ENCODE measurements at places on chromosomes 3 and 15. TPM values are rescaled to one million over a fixed set of nuclear protein-coding genes. Genes with fewer than 3 reads are reported as not detected.

UNC13C gene
- total RNA-seq: 0.21 TPM

PATL2 gene
- total RNA-seq: 0.19 TPM

SEC61A1 gene
- 274 TPM for total RNA-seq

SERINC4 gene
- total RNA-seq: 0.10 TPM

CD80 gene
- total RNA-seq: 2.2 TPM

RHOV gene
- 0.10 TPM for total RNA-seq

SIDT1 gene
- not detected for total RNA-seq

MASP1 gene
- total RNA-seq: not detected

KAT2B gene
- total RNA-seq: 25.3 TPM

HYAL2 gene
- total RNA-seq: 81.0 TPM

C3orf52 gene
- total RNA-seq: 18.6 TPM

GOLGA6D gene
- not detected for total RNA-seq

C3orf49 gene
- not detected for total RNA-seq

PODXL2 gene
- total RNA-seq: 4.8 TPM

GRCh38 chr3:102207151-102207571 lies 227.7 kb upstream of the ZPLD1 start:
- no peak for DNase-seq

DNA sequence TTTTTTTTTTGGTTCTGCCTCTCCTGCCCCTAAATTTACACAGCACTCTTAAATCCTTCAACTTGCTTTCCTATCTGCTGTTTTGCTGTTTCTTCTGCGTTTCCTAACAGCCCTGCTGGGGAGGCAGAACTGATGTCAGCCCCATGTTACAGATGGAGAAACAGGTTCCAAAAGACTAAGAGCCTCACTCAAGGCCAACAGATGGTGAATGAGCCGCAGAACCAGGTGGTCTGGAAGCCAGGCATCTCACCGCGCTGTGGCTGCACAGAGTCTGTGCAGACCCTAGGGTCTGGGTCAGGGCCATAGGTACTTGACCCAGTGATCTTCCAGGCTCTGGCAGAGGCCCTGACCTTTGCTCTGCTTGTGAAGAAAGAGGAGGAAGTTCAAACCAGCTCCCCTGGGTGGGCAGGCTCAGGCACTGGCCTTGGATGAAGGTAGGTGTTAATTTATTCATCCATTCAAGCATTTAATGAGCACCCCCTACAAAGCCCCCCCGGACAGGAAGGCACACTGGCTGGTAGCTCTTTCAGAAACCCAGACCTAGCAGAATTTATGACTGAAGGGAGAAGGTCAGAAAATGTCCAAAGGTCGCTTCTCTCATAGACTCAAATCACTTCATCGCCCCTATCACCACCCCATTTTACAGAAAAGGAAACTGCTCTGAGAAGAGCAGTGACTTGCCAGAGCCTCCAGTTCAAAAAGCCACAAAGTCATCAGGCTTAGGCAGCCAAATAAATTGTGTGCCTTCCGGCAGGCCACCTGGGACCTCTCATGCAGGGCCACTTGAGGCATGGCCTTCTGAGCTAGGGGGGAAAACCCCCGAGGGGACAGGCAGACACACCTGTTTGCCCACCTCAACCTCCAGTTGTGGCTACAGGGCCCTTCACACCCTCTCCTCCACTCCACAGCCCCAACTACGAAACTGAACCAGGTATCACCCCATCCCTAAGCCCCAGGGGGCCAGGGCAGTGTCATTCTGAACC lies 2.7 kb downstream of the CHDH start:
- DNase-seq: no peak

GRCh38 chr15:64693134-64693533 lies 82.3 kb downstream of the RBPMS2 start:
- peak; percentile 66 for DNase-seq

GRCh38 chr3:132984181-132984580 lies 54.0 kb upstream of the TMEM108 start:
- DNase-seq: peak; percentile 66

- DNase-seq: peak; percentile 20
Measured at GRCh38 chr3:49723296-49723627, 489 bp downstream of the GMPPB start.

DNA sequence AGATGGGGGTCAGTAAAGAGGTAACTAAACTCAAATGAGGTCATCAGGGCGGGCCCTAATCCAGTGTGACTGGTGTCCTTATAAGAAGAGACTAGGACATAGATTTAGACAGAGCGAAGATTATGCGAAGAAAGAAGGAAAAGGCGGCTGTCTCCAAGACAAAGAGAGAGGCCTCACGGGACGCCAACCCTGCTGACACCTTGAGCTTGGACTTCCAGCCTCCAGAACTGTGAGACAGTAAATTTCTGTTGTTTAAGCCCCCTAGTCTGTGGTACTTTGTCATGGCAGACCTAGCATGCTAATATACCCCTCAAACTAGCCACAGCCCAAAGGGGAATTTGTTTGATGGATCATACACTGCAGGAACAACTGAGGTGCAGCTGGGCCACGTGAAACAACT lies 183.0 kb downstream of the ABHD5 start:
- DNase-seq: no peak

DNA sequence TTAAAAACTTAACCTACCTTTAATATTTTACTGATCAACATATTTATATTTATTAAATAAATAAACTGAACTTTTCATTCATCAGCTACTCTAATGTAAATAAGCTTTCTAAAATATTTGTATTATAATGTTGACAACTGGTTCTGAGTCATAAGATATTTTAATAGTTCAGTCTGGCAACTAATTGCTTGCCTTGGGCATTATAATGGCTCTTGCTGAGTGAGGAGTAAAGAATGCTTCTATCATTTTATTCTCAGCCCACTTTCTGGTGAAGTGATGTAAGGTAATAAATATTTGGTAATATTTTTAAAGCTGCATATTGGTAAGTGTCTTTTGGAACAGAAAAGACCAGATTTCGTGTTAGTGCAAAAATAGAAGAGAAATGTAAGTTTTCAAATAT lies 81.5 kb downstream of the DIPK2A start:
- peak; percentile 60 for DNase-seq

DNA sequence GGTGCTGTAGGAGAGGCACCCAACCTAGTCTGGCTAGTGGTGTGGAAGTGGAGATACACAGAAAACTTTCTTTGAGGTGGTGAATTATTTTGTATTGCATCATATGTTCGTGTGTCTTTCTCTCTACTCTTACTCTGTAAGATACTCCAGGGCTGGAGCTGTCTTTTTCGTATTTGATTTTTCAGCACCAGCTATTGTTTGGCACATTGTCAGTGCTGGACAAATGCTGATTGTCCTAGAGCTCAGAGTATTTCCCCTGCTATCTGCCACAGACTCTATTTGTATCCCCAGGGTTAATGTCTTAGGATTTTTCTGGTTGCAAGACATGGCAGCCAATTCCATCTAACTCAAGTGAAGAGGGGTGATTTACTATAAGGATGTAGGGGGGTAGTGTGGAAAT lies 110.5 kb downstream of the SAMMSON start:
- no peak for DNase-seq

- DNase-seq: no peak
Measured at GRCh38 chr3:171824824-171825221, 14.5 kb upstream of the PLD1 start.

GRCh38 chr3:135272026-135272669 lies 477.1 kb downstream of the EPHB1 start:
- no peak for DNase-seq

DNA sequence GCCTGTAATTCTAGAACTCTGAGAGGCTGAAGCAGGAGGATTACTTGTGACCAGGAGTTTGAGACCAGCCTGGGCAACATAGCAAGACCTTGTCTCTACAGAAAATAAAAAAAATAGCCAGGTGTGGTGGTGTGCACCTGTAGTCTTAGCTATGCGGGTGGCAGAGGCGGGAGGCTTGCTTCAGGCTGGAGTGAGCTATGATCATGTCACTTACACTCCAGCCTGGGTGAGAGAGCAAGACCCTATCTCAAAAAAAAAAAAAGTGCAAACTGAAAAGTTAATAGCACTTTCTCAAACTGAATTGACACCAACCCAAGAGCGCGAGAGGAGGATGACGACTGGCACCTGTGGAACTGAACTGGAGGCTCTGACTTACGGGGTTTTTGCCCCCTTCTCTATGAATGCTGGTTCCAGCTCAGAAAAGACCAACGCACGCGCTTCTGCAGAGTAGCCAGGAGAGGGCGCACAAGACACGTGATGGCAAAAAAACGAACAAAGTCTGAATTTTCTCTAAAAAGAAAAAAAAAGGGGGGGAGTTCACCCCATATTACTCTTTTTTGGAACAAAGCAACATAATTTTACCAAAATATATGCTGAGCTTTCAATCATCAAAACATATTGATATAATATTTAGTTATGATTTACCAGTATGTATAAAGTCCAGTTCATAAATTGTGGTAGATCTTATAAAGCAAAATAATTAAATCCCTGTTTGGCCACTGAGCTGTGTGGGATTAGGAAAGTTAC lies 23.7 kb downstream of the CFAP92 start:
- DNase-seq: peak; percentile 52

GRCh38 chr3:177647876-177648275 lies 450.6 kb upstream of the TBL1XR1 start:
- no peak for DNase-seq

- DNase-seq: no peak
Measured at GRCh38 chr15:63981596-63982320, 64.5 kb downstream of the DAPK2 start.

GRCh38 chr3:108008106-108008505 lies 82.7 kb downstream of the CD47 start:
- DNase-seq: peak; percentile 26

- DNase-seq: no peak
Measured at GRCh38 chr3:150238995-150239619, 169.0 kb upstream of the TSC22D2 start.

DNA sequence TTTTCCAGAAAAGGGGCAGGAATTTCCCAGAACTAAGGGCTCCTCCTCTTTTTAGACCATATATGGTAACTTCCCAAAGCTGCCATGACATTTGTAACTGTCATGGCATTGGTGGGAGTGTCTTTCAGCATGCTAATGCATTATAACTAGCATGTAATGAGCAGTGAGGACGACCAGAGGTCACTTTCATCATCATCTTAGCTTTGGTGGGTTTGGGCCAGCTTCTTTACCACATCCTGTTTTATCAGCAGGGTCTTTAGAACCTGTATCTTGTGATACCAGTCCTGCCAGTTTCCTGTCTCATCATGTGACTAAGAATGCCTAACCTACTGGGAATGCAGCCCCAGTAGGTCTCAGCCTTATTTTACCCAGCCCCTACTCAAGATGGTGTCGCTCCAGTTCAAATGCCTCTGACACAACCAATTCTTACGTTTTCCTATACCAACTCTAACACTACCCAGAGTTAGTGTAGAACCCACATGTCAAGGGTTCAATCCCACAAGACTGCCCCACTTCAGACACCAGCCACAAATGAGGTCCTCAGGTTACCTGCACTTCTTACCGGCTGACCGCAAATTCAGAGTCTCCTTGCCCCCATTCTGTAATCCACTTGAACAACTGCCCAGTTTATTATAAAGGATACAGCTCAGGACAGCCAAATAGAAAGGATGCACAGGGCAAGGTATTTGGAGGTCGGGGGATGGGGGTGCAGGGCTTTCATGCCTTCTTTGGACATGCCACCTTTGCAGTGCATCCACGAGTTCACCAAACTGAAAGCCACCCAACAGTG lies 17.7 kb downstream of the FOXB1 start:
- DNase-seq: no peak

DNA sequence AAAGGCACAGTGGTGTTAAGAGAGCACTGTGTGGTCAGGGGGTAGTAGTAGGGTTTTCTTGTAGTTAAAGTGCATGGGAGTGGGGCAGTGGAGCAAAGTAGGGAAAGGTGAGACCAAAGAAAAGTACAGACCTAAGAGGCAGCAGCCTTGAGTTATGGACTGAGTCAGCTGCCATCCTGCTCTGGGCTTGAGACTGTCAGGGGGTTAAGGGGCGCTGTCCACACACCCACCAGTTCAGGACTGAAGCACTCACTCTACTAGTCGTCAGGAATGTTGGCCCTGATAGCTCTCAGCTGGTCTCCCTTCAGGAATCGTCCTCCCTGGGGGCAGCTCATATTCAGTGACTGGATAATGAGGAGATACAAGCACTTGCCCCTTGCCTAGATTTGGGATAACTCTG lies 7.9 kb downstream of the CCR4 start:
- DNase-seq: peak; percentile 30

DNA sequence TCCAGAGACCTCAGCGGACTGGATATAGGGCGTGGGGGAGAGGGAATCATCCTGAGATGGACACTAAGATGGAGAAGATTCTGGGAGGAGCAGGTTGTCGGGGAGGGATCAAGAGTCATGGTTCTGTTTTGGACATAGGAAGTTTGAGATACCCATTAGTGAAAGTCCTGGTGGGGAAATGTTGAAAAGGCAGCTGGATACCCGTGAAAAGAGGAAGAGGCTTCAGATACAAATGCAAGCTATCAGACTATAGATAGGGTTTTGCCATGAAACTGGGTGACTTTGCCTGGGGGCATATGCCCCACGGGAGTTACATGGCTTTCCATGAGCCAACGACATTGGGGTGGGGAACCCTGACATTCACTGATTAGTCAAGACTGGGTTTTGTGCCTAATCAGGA lies 1.1 kb upstream of the GPR62 start:
- DNase-seq: no peak

DNA sequence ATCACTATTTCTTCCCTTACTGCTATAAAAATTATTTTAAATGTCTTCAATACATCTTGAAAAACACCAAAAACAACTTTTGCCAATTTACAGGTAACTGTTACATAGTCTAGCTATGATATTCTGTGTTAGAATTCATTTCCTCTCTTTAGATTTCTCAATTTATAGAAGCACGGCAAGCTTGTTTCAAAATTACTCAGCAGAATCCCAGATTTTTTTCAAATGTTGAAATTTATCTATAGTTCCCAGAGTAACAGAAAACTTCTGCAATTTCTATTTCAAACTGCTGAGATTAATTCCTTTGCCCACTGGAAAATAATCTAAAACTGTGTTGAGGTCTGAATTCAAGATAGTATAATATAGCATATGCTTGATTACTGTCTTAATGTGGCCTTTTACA lies 41.2 kb downstream of the CCPG1 start:
- DNase-seq: no peak

GRCh38 chr3:123444744-123445143 lies 4.1 kb downstream of the ADCY5 start:
- DNase-seq: no peak

GRCh38 chr15:94086341-94086740 lies 145.0 kb upstream of the MCTP2 start:
- DNase-seq: no peak

DNA sequence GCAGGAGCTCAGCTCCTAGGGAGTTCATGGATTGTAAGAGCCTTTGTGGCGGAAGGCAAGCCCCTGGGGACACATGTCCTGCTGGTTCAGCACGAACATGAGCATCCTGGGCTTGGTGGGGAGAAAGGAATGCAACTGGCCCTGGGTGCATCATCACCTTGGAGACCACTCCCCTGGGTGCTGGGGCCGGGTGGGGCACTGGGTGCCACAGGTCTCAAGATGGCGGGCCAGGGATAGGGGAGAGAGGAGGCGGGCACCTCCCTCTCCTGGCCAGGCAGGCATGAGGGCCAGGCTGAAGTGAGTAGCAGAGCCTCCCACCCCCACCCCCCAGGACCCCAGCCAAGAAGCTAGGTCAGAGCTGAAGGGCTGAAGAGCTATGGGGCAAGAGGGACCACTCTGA lies 768 bp downstream of the PCBP4 start:
- no peak for DNase-seq

Data from myocyte (in vitro differentiated cells).